Stimulated activated CD8-positive, alpha-beta memory T cell treated with anti-CD3 and anti-CD28 coated beads, Interleukin-7, amount 100 ng/mL, for 1 hour (primary cell): ENCODE measurements at places on chromosomes 3 and 15.

- DNase-seq = no peak
Measured at GRCh38 chr3:74614107-74614967, at the start of gene CNTN3. Gene CNTN3, minus strand, starts transcription at chr3:74614659. Its CDS starts 93,547 bp downstream, at chr3:74521112.

GRCh38 chr3:185796431-185797107, 28.3 kb downstream of the IGF2BP2 start:
- no peak for DNase-seq

- no peak for DNase-seq
Measured at GRCh38 chr3:185813691-185814215, 11.1 kb downstream of the IGF2BP2 start.

DNA sequence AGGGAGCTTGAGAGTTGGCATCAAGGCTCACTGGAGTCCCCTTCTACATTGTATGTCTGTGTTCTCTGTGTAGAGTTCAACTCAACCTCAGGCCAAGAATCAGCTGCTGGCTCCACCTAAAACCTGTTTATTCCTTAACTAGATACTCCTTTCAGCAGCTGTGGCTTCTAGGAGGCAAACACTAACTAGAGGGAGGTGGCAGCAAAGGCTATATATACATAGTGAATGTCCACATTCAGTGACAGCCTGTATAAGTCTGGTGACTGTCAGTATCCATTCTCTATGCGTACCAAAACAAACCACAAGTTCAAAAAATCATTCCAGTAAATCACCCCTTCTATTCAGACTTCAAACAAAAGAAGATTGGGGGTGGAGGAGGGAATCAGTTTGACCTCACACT, 184.3 kb downstream of the CDIN1 start:
- DNase-seq = no peak

GRCh38 chr3:150675587-150675986, 28.1 kb downstream of the ERICH6 start:
- DNase-seq = no peak

GRCh38 chr3:1727242-1727641, 371.4 kb upstream of the CNTN4 start:
- DNase-seq = no peak

GRCh38 chr3:136194409-136195257, 1.5 kb downstream of the MSL2 start:
- peak; percentile 40 for DNase-seq

DNA sequence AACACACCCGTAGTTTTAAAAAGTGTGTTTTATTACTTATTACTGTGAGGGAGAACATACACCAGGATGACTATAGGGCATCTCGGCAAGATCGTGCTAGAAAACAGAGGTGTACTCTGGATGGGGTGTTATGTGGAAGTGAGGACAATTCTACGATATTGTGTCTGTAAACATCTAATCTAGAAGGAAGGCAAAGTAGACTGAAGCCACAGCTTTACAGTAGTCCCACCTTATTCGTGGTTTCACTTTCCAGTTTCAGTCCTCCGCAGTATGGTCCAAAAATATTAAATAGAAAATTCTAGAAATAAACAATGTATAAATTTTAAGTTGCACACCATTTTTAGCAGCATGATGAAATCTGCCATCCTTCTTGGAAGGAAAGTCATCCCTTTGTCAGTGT, 277.9 kb downstream of the UNC13C start:
- no peak for DNase-seq

- no peak for DNase-seq
Measured at GRCh38 chr15:73956743-73957135, 30.5 kb downstream of the LOXL1 start.

GRCh38 chr3:48016301-48016973, at the start of gene MAP4:
Gene MAP4, minus strand, starts transcription at chr3:48016416. Its CDS starts 17,556 bp downstream, at chr3:47998860.
- no peak for DNase-seq

- no peak for DNase-seq
Measured at GRCh38 chr3:49871531-49872153, 1.9 kb upstream of the CAMKV start.

DNA sequence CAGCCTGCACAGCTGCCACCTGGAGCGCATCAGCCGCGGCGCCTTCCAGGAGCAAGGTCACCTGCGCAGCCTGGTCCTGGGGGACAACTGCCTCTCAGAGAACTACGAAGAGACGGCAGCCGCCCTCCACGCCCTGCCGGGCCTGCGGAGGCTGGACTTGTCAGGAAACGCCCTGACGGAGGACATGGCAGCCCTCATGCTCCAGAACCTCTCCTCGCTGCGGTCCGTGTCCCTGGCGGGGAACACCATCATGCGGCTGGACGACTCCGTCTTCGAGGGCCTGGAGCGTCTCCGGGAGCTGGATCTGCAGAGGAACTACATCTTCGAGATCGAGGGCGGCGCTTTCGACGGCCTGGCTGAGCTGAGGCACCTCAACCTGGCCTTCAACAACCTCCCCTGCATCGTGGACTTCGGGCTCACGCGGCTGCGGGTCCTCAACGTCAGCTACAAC, 20.4 kb downstream of the NRROS start:
- DNase-seq = no peak

- no peak for DNase-seq
Measured at GRCh38 chr3:88589138-88589537, 439.4 kb downstream of the C3orf38 start.

GRCh38 chr3:71064291-71064955, 519.1 kb downstream of the FOXP1 start:
- no peak for DNase-seq

DNA sequence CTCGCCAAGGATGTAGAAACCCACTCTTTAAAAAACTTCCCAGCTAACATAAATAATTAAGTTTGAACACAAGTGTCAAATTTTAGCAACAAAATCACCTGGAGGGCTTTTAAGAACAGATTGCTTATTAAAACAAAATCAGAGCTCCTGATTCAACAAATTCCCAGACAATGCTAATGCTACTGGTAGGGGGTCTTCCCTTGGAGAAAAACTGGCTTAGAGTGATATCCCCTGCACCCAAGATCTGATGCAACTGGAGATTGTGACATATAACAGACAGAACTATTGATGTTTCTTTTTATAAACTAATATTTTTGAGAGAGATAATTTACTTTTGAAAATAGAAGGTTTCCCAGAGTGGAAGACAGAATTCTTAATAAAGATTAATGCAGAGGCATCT, 19.9 kb downstream of the IGSF10 start:
- no peak for DNase-seq

GRCh38 chr3:159232966-159233365, 431.1 kb downstream of the MFSD1 start:
- no peak for DNase-seq

- DNase-seq = no peak
Measured at GRCh38 chr3:159846255-159846654, 142.4 kb upstream of the IL12A start.

DNA sequence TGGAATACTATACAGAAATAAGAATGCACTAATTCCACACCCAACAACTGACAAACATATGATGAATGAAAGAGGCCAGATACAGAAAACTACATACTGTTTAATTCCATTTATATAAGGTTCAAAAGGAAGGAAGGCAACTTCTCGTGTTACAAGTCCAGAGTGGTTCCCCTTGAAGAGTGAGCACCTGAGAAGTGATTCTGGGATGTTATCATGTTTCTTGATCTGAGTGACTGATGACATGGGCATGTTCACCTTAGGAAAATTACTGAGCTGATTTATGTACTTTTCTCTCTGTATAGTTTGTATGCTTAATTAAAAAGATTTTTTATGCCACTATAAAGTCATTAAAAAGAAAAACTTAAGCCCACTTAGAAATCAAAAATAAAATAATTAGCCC, 13.6 kb downstream of the CCDC12 start:
- no peak for DNase-seq

- no peak for DNase-seq
Measured at GRCh38 chr15:63029676-63030075, 12.9 kb upstream of the TPM1 start.

- DNase-seq = no peak
Measured at GRCh38 chr3:76078101-76078500, 292.8 kb upstream of the ZNF717 start.

- no peak for DNase-seq
Measured at GRCh38 chr3:49346797-49347251, 7.0 kb upstream of the USP4 start.

DNA sequence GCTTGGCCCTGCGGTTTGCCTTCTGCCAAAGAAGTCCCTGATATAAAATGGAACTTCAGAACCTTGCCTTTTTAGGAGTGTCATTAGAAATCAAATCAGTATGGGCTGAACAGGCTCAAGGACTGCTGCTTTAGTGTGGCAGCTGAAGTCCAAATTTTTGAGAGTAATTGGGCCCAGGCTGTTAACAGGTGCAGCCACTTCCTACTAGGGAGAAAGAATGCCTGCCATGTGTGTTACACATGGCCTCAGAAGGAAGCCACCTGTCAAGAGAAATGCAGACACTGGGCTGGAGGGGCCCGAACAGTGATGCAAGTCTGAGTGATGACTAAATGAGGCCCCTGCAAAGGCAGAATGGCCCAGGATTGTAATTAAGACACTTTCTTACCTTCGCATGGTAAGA, 786.7 kb upstream of the CFAP20DC start:
- DNase-seq = no peak

DNA sequence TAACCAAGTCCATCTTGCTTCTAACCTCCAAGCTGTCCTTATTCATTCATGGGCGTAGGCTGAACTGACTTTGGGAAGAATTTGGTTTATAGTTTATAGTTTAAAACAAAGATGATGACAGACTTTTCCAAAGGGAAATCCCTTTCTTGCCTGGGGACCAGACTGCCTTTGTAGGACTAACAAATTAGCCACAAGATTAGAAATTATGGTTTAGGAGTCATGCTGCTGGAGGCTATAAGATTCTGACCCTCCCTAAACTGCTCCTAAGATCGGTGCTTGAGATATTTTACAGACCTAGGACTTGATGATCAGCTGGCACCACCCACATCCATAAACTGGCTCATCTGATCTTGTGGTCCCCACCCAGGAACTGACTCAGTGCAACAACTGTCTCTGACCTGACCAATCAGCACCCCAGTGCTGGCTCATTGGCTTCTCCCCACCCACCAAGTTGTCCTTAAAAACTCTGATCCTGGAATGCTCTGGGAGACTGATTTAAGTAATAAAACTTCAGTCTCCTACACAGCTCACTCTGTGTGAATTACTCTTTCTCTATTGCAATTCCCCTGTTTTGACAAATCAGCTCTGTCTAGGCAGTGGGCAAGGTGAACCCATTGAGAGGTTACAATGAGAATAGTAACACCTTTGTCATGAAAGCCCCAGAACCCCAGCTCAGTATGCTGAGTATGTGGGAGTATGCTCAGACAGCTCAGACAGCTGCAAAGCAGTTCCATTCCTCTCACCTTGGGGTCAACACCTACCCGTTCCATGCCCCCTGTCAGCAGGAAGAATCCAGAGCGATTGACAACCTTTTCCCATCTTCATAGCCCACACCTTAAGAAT, 51.6 kb upstream of the C15orf39 start:
- DNase-seq = no peak

DNA sequence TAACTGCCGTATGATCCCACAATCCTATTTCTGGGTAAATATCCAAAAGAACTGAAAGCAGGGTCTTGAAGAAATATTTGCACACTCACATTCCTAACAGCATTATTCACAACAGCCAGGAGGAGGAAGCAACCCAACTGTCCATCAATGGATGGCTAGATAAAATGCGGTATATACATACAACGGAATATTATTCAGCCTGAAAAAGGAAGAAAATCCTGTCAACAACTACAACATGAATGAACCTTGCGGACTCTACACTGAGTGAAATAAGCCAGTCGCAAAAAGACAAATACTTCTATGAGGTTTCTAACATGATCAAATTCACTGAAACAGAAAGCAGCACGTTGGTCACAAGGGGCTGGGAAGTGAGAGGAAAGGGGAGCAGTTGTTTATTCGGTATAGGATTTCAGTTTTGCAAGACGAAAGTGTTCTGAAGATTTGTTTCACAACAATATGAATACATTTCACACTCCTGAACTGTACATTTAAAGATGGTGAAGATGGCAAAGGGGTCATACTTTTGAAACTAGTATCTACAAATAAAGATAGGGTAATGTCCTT, 6.2 kb downstream of the DLG1 start:
- no peak for DNase-seq
